D721Med (cell line): ENCODE measurements at places on chromosomes 16 and 17.

DNA sequence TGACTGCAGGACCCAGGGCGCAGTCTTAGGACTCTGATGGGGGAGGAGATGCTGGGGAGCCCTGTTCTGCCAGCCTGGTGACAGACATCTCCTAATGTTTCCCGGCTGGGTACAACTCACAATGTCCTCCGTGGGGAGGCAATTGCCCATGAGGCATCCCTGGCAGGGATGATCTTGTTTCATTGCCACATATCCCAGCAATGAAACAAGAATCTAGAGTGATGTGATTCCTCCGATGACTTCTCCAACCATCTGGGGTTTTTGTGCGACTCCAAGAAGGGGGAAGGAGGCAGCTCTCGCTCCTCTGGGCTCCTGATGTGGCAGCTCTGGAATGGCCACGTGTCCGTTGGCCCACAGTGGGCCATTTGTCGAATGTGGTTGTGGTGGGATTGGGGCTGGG is 255.8 kb downstream of the SEC14L1 start:
- DNase-seq, result no peak

- no peak for DNase-seq
Observed at GRCh38 chr16:67158637-67159600, 790 bp downstream of the TRADD start.

GRCh38 chr17:8967861-8968260 is 2.4 kb upstream of the PIK3R5 start:
- DNase-seq, result no peak

DNA sequence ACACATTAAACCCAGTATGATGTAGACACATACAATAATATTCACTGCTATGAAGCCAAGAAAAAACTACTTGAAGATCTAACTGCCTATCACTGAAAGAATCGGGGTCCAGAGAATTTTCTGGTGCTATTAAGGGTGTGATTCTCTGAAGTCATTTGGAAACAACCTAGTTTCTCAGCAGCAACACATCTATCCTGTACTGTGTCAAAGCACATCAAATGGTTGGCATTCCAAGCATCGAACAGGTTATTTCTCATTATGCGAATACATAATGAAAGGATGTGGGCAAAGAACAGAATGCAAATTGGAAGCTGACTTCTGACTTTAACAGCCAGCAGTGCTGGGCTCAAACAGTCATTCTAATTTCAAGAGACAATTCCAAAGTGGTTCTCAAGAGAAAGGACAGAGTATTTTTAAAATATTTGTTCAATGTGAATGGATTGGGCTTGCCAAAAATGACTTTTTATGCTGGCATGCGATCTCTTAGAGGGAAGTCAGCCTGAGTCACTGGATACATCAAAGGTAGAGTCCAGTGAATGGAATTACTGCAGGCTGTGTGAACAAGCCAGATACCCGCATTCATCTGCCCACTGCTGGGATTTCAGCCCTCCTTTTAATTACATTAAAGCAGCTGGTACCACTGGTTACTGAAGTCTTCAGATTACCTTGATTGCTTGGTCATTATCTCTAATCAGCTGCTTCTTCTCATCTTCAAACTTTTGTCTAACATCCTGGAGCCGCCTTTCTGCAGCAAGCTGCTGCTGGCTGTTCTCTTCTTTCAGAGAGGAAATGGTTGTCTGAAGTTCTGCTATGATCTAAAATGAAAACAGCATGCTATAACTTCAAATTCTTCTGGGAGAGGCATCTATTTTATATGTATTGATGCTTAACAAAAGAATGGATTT is 181.2 kb upstream of the AXIN2 start:
- DNase-seq, result no peak

DNA sequence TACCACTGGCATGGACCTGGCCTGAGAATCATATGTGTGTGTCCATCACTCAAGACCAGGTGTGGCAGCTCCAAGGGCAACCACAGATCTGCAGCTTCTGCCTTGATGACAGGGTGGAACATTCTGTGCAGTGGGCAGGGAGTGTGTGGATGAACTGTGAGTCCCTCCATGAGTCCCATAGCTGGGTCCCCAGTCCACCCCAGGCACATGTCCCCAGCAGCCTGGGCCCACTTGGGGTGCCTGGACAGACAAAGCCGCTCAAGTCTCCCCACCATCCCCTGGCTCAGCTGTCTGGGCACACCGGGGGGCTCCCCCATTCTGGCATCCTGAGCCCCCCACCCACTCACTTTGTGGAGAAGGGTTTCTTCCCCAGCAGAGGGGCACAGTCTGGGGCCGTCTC is 4.6 kb upstream of the KRT16 start:
- no peak for DNase-seq

DNA sequence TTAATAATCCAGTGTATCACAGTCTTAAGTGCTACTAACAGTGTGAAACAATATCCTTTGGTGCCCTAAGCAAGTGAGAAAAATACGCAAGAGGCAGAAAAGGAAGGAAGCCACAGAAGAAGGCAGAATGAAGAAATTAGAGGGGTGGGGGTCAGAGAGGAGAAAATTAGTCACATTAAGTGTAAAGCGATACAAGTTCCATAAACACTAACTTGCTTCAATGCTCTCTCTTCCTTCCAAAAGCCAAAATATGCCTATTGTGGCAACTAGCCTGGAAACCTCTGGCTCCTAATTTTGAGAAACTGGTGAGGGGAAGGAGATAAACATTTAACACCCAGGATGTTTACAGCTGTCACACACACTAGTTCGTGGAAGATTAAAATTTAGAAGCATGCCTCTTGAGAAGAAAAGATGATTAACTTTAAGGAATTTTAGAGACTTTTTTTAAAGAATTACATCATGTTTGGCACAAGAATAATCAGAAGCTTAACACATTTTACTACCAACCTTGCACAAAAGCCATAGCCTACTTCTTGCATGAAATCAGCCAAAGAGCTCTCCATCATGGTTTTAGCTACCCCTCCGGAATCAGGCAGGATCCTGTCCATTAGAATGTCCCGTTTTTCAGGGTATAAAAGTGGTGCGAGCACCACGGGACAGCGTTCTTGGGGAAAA is 44.7 kb downstream of the CNOT1 start:
- no peak for DNase-seq

DNA sequence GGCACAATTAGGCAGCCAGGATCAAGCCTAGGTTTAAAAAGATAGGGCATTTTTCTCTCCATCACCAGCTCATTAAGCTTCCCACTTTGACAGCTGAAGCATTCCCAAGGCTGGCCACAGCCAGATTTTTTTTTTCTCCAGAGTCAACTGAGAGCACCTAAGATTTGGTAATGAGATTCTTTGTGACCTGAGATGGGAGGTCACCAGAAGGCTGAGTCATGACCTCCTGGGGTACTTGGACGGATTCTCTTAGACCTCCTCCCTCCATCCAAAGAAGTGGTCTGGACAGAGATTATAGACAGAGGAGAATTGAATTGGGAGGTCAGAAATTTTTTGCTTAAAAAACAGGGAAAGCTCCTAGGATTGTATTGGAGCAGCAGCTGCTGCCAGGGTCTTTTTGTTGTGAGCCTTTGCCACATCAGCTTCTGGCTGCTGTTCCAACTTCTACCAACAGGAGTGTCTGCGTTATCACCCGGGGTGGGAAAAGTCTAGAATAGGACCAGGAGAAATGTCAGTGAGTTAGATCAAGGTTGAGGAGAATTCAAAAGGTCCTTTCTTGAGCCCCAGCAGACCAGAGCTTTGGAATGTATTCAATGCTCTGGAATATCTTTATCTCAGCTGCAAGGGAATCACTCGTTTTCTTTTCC is 221.2 kb upstream of the N4BP1 start:
- DNase-seq, result no peak

DNA sequence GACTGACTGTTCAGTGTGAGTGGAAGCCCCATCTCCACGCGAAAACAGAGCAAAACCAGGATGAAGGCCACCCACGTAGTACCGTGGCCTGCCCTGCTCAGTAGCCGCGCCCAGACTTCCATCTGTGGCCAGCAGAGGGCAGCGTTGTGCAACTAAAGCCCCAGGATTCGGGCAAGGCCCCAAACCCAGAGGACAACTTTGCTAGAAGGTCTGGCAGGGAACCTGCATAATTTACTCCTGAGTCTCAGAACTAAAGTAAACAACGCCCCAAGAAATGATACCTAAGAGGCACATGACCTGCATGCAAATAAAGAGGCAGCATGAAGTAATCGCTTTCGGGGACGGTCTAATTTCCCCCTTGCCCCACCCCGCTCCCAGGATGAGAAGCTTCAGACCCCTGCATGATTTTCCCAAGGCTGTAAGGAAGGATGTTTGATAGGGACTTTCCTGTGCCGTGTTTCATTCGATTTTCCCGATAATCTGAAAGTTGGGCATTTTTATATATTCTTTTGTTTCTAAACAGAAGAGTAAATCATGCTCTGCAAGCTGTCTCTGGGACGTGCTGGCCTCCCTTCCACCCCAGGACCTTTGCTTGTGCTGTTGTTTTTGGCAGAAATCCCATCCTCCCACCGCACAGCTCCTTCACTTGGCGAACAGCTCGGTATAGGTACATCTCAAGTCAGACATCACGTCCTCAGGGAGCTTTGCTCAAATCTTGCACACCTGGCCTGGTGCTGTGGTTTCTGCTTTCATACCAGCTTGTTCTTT is 18.6 kb downstream of the HSBP1 start:
- peak; percentile 48 for DNase-seq

DNA sequence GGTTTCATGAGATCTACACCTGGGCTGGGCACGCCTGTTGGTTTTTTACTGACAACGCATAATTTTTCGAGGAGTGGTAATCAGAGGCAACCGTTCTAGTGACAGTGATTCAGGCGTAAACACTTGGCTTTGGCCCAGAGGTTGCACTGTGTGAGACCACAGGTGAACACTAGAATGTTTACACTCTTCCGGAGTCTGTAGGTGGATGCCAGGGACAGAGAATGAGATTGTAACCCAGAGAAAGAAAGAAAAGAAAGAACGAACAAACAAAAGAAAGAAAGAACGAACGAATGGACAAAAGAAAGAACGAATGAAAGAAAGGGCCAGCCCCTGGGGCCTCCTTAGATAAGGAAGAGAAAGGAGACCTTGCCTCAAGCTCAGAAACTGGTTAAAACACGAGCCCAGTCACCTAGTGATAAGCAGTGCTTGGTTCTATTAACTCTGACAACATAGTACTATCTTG is 113.2 kb downstream of the PRKCB start:
- no peak for DNase-seq

- DNase-seq, result no peak
Observed at GRCh38 chr16:28863929-28864793, 518 bp downstream of the SH2B1 start.

GRCh38 chr16:53482123-53482522 is 20.9 kb downstream of the AKTIP start:
- DNase-seq, result no peak

DNA sequence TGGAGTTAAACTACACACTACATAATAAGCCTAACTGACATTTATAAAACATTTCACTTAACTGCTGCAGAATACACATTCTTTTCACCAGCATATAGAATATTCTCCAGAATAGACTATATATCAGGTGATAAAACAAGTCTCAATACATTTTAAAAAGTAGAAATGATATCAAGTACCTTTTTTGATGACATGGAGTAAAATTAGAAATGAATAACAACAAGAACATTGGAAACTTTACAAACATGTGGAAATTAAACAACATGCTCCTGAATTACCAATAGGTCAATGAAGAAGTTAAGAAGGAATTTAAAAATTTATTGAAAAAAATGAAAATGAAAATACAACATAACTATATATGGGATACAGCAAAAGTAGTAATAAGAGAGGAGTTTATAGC is 47.5 kb upstream of the CES5A start:
- DNase-seq, result no peak

- no peak for DNase-seq
Observed at GRCh38 chr17:63531022-63531965, 8.1 kb downstream of the KCNH6 start.

DNA sequence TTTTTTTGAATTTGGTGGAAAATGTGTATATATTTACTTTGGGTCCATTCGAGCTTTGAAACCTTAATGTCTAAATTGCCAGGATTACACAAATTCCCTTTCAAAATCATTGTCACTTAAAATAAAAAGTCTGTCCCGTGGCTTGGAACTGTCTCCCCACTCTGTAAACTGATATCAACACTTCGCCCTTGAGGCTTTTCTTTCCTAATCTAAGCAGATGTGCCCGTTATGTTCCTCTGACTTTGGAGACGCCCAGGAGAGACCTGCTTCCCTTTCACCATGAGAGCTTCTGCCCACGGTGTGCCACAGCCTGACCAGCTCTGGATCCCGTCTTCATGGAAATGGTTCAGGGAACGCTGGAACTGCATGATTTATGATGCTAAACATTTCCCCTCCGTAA is 151.3 kb downstream of the C16orf95 start:
- DNase-seq, result no peak

DNA sequence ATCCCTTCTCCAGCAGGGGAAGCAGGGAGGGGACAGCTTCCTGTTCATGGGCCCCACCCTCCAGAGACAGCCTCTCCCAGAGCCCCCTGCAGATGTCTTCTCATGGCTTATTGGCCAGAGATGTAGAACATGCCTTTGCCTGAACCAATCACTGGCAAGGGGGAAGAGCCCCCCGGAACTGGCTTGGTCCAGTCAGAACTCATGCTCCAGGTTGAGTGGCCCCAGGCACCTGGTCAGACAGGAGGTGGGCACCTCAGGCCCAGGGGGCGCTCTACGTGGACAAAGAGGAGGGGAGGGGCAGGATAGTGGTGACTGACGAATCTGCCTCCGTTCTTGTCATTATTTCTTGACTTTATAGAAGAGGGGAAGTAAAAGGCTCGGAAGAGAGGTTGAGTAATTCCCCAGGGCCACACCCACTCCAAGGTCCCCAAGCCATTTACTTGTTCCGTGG is 23.6 kb downstream of the RAB11FIP4 start:
- no peak for DNase-seq

DNA sequence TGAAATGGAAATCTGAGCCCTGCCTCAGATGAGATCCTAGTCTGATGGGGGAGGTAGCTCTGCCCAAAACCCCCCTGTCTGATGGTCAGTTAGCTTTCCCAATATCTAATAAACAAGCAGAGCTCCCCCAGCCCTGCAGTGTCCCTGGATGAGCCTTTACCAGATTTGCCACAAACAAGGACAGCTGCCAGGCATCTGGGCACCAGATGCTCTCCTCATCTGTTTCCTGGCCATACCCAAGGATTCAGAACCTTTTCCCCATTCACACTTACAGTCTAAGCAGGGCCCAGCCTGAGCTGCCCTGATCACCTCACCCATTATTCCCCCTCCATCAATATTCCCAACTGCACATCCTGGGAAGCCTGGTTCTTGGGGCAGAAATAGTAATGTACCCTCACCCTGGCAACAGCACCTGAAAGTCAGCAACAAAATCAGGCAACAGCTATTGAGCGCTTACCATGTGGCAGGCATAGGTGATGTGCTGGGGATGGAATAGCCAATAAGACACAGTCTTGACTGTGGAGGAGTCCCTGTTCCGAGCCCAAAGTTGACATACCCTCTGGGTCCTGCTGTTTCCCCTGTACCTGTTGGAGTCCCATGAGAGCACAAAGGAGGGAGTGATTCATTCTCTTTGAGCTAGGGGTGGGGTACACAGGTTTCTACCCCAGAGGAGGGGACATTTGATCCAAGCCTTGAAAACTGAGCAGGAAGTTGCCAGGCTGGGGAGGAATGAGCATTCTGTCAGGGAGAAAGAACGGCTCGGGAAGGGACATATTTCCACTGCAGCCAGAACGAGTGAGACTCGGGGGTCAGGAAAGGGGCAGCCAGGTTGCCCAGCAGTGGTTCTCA is 147.4 kb downstream of the TMEM132E start:
- DNase-seq, result no peak

GRCh38 chr17:50356892-50357510 is 11.1 kb downstream of the XYLT2 start:
- no peak for DNase-seq

GRCh38 chr17:82645516-82645915 is 2.7 kb downstream of the WDR45B start:
- DNase-seq, result no peak
